NCI-H1092 treated with DMSO at 0.1 percent for 48 hours (cell line): ENCODE measurements at places on chromosomes 1 and 21.

DNA sequence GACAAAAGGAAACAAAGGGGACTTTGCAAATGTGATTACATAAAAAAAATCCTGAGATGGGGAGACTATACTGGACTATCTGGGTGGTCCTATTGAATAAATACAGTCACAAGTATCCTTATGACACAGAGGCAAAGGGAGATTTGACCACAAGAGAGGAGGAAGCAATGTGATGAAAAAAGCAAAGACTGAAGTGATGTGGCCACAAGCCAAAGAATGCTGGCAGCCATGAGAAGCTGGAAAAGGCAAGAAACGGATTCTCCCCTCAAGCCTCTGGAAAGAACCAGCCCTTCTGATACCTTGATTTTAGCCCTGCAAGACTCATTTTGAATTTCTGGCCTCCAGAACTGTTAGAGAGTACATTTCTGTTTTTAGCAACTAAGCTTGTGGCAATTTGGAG, 36.4 kb downstream of the OLFML2B start:
- DNase-seq: no peak

DNA sequence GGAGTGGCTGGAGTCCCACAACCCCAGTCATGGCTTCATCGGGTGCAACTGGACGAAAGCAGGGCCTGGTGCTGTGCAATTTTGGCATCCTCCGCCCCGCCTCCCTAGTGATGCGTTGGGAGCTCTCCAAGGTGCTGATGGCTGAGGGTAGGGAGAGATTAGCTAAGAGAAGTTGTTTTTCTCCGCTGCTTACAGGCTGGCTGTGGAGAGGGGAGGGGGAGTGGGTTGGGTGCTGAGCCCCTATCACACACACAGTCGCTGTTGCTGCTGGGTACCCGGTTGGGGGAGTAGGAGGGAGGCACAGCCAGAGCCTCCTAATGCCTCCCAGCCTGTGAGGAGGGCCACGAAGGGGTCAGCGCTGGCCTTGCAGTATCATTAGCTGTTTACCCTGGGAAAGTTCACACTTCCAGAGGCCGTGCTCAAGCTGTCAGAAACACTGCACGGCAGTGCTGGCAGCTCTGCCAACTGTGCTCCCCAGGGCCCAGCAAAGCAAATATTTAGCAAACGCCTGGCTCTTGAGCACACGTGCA, 110.0 kb downstream of the GRIK3 start:
- peak; percentile 68 for DNase-seq

- DNase-seq: no peak
Measured at GRCh38 chr1:76940571-76941335, 73.5 kb downstream of the ST6GALNAC5 start.

DNA sequence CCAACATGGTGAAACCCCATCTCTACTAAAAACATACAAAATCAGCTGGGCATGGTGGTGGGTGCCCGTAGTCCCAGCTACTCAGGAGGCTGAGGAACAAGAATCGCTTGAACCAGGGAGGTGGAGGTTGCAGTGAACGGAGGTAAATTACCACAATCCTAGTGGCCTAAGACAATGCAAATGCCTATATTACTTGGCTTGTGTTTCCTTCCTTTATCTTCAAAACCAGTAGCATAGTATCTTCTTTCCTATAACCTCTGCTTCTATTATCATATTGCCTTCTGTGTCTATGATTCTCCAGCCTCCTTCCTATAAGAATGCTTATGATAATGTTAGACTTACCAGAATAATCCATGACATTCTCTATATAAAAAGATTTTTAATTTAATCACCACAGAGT, 156.2 kb upstream of the RGS18 start:
- no peak for DNase-seq
